ENCODE measurements at places on chromosomes 7 and 10.

- DNase-seq = no peak
Measured at GRCh38 chr10:88299787-88300186, 283.3 kb downstream of the RNLS start.

DNA sequence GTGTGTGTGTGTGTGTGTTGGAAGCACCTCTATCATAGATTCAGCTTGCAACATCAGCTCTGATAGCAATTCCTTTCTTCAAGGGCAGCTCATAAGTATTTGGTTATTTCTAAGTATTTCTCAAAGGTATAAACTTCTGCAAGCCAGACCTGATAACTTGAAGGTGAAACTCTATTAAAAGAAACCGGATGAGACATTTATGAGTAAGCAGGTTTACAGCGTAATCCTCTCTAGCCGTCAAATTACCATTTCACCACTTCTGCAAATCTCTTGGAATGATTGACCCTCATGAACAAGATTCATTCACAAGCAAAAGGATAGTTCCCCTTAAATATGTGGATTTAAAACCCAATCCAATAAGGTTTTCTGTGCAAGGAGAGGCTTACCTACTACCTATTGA, 23.1 kb downstream of the PDE1C start:
- DNase-seq = no peak

DNA sequence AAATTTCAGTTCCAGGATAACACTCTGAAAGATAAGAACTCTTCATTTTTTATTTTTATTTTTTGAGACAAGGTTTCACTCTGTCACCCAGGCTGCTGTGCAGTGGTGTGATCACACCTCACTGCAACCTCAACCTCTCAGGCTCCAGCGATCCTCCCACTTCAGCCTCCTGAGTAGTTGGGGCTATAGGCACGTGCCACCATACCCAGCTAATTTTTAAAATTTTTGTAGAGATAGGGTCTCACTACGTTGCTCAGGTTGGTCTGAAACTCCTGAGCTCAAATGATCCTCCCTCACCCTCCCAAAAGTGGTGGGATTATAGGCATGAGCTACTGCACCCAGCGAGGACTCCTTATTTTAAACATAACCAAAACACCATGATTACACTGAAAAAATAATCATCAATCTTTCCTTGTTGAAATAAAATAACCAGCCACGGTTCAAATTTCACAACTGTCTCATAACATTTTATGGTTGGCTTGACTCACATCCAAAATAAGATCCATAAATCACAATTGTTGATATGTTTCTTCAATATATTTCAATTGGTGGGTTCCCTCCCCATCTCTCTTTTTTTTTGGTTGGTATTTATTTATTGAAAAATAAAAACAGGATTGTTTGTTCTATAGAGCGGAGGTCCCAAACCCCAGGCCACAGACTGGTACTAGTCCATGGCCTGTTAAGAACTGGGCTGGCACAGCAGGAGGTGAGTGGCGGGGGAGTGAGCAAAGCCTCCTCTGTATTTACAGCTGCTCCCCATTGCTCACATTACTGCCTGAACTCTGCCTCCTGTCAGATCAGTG, 60.1 kb upstream of the FAM171A1 start:
- DNase-seq = no peak

GRCh38 chr7:120400806-120401455, 128.0 kb downstream of the KCND2 start:
- DNase-seq = no peak

All from stimulated activated CD4-positive, alpha-beta T cell treated with anti-CD3 and anti-CD28 coated beads, Interleukin-15, amount 100 ng/mL, for 48 hours (primary cell).